Stimulated activated CD4-positive, alpha-beta T cell treated with anti-CD3 and anti-CD28 coated beads, Interleukin-4, amount 100 ng/mL, for 24 hours (primary cell): ENCODE measurements at places on chromosomes 12 and 14.

GRCh38 chr14:99685151-99685591 lies 1.1 kb downstream of the CYP46A1 start:
- no peak for DNase-seq

DNA sequence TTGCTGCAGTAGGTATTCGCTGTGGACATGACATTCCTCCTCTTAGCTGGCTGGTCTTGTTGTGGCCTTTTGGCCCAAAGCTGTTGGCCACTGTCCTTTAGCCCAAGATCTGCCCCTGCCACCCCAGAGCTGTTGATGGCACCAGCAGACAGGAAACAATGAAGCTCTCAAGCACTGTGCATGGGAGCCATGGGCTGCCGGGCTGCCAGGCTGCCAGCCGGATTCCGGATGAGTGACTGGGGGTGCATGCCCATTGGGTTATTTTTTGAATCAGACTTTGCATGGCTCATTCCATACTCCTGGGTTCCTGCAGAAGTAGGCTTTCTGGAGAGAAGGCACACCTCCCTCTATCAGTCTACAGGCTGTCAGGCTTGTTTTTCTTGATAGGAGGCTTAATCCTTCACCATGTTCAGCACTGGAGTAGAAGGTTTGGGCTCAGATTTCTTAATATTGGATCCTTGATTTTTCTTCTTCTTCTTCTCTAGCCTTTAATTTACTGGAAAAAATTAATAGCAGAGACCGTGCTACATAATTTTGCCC lies 32.4 kb downstream of the MAX start:
- DNase-seq = no peak

- no peak for DNase-seq
These were observed 310.9 kb downstream of the ADGRD1 start for GRCh38 chr12:131264635-131265034.

DNA sequence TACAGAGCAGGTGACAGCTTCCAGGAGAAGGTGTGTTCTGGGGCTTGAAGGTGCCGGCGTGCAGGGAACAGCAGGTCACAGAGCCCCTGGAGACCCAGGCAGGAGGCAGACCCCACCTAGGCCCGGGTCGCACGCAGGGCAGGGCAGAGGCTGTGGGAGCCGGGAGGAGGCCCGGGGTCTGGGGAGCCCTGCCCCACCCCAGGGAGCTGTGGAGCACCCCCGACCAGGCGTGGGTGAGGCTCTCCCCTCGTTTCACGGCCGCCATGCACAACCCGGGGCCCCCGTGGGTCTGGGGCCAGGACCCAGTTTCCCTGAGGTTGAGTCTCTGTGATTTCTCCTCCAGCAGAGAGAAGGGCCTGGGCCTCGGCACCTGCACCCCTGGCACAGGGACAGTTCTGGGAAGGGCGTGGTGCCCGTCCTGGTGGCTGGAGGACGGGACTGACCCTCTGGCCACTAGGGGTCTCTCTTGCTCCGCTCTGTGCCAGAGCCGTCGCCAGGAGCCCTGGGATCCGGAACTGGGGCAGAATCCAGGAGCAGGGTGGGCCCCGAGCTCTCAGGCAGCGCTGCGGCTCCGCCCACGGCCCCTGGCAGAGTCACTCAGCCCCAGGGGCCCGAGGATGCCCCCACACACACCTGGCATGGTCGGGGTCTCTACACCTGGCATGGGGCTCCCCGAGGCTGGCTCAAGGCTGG lies 75.2 kb upstream of the FBRSL1 start:
- DNase-seq = peak; percentile 82

- no peak for DNase-seq
These were observed 982.0 kb downstream of the VRK1 start for GRCh38 chr14:97779140-97779539.

DNA sequence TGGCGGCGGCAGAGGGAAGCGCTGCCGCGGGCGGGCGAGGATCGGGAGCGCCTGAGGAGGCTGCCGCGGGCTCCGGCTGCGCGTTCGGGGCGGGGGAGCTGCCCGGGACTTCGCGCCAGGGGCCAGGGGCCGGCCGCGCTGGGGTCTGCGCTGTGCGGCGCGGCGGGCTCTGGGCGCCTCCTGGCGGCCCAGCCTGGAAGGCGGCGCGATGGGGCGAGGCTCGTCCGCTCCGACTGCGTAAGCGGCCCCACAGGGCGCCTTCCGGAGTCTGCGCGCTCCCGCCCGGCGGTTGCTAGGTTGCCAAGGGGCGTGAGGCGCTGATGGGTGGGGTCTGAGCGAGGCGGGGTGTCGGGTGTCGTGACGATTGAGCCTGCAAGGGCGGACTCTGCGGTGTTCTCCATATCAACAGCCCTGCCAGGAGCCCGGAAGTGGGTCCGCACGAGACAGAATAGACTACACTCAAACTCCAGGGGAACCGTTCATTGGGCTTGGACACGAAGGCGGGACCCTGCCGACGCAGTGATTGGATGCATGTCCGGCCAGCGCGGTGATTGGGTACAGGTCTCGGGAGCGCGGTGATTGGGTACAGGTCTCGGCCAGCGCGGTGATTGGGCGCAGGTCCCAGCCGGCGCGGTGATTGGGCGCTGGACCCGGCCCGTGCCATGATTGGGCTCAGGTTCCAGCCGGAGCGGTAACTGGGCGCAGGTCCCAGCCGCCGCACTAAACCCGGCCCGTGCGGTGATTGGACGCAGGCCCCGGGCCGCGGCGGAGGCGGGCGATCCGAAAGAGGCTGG lies at the start of gene TEDC1:
TEDC1 (plus strand) TSS at position 675 of the 794 bp plus-strand sequence. CDS start 130 bp downstream, outside the sequence.
- peak; percentile 99 for DNase-seq

GRCh38 chr12:12176402-12176801 lies 90.4 kb downstream of the LRP6 start:
- no peak for DNase-seq

GRCh38 chr12:103518899-103519298 lies 23.1 kb upstream of the C12orf42 start:
- DNase-seq = no peak

- no peak for DNase-seq
These were observed 12.5 kb downstream of the TAMALIN start for GRCh38 chr12:52019113-52019770.

DNA sequence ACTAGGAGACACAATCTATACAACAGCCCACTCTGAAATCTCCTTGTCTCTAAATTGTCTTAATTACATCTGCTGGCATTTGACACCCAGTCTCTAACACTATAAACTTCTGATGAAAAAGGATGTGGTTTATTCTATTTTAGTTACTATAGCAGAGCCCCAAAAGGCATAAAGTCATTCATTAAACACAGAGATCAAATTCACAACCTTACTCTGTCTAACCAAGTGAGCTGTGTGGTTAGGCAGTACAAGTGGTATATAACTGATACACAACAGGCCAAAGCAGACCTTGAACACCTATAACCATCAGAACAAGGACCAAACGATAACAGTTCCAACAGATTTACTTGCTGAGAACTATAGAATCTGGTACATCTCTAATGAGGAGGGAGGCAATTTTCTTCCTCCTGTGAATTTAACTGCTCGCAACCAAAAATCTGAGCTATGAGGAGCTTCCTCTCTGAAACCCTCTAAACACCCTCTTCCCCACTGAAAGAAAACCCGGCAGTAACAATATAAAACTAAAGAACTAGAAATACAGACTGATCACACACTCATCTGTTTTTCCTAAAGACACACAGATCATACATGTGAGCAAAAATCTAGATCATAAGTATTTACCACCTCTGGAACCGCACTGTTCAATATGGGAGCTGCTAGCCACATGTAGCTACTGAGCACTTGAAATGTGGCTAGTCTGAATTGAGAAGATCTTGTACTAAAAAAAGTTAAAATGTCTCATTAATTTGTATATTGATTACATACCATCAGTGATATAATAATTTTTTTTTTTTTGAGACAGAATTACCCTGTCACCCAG lies 17.7 kb downstream of the SPPL3 start:
- DNase-seq = no peak
